Activated CD4-positive, alpha-beta T cell treated with anti-CD3 and anti-CD28 coated beads, Interleukin-2, amount 10 ng/mL, durations not matched to agents 7 days and 5 days (primary cell): ENCODE measurements at places on chromosomes 11 and 22. TPM values are rescaled to one million over a fixed set of nuclear protein-coding genes. Genes with fewer than 3 reads are reported as not detected.

Gene CLNS1A
- 104 TPM for total RNA-seq

GRCh38 chr11:45622861-45623260, 42.6 kb downstream of the CHST1 start:
- no peak for DNase-seq

DNA sequence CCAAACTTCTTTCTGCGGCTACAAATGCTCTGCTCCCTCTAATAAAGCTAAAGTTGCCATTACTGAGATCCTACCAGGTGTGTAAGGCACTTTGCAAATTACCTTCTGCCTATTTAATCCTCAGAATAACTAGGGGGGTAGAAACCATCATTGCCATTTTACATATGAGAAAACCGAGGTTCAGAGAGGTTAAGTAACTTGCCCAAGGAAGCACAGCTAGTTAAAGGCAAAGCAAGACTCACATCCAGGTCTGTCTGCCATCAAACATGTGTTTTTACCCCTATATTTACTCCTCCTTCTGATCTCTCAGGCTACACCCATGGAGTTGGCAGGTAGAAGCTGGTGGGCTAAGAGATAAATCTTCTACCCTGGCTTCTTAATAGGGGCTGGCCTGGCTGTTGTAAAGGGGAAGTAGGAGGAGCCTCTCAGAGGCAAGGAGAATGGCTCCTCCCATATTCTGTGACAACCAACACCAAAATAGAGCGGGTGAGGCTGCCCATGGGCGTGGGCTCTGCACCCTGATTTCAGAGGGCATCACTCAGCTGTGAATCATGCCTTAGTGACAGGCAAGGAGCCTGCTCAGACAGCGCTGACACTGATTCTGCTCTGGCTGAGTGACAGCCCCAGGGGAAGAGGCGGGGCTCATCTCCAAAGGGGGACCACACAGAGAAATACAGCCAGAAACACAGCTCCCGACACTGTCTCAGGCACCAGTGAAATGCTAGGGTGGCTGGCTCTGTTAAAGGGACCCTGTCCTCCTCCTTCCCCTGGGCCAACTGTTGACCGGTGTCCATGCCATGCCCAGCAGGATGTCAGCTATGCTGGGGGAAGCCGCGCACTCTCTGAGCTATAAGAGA, 106.8 kb downstream of the ABTB2 start:
- DNase-seq = peak; percentile 71

DNA sequence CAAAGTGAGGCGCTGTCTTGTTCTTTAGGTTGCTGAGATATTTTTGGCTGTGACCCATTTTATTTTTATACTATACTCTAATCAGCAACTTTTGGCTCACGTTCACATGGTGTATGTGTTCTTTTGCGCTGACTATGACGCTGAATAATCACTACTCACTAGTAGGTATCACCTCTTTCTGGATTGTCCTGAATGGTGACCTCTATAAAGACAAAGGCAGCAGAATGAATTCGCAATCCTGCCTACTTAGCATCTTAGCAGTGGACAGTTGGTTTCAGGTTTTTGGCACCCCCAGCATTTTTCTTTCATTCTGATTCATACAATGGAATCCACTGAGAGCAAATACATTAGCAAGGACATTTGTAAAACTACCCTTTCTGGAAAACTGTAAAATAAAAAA, 351.3 kb downstream of the JRKL start:
- DNase-seq = no peak

- DNase-seq = no peak
Observed at GRCh38 chr11:2934021-2934550, 4.9 kb upstream of the PHLDA2 start.

- no peak for DNase-seq
Observed at GRCh38 chr11:115134926-115135325, 369.3 kb downstream of the CADM1 start.
